ENCODE measurements at places on chromosomes 16 and 17. TPM values are rescaled to one million over a fixed set of nuclear protein-coding genes. Genes with fewer than 3 reads are reported as not detected.

The FAM20A gene
- total RNA-seq: 3.0 TPM

The KCNG4 gene
- not detected for total RNA-seq

The MSI2 gene
- total RNA-seq: 117 TPM

The CCR7 gene
- total RNA-seq: not detected

The KRTAP4-7 gene
- total RNA-seq: not detected

The BRICD5 gene
- 6.2 TPM for total RNA-seq

The MEIOB gene
- total RNA-seq: 1.8 TPM

The ACOX1 gene
- total RNA-seq: 93.2 TPM

The KRT23 gene
- 0.46 TPM for total RNA-seq

The KRTAP9-4 gene
- total RNA-seq: not detected

The OR2C1 gene
- 0.46 TPM for total RNA-seq

The ZNF624 gene
- 33.9 TPM for total RNA-seq

The CENPT gene
- total RNA-seq: 27.9 TPM

The IGF2BP1 gene
- 2.8 TPM for total RNA-seq

The ZFP3 gene
- 15.7 TPM for total RNA-seq

The VKORC1 gene
- total RNA-seq: 55.6 TPM

The PPL gene
- total RNA-seq: 13.4 TPM

The SMTNL2 gene
- total RNA-seq: 5.8 TPM

The ELAC2 gene
- 39.2 TPM for total RNA-seq

The KRTAP1-1 gene
- total RNA-seq: not detected

All from diencephalon (tissue), 1 donor.